Endothelial cell of umbilical vein (primary cell): ENCODE measurements at places on chromosomes 4 and X.

- no peak for DNase-seq
Measured at GRCh38 chrX:34218063-34218462, 85.9 kb upstream of the FAM47A start.

- DNase-seq: no peak
Measured at GRCh38 chrX:2521927-2522386, 21.2 kb upstream of the DHRSX start.

- no peak for DNase-seq
Measured at GRCh38 chrX:16986169-16986568, 39.7 kb downstream of the REPS2 start.

DNA sequence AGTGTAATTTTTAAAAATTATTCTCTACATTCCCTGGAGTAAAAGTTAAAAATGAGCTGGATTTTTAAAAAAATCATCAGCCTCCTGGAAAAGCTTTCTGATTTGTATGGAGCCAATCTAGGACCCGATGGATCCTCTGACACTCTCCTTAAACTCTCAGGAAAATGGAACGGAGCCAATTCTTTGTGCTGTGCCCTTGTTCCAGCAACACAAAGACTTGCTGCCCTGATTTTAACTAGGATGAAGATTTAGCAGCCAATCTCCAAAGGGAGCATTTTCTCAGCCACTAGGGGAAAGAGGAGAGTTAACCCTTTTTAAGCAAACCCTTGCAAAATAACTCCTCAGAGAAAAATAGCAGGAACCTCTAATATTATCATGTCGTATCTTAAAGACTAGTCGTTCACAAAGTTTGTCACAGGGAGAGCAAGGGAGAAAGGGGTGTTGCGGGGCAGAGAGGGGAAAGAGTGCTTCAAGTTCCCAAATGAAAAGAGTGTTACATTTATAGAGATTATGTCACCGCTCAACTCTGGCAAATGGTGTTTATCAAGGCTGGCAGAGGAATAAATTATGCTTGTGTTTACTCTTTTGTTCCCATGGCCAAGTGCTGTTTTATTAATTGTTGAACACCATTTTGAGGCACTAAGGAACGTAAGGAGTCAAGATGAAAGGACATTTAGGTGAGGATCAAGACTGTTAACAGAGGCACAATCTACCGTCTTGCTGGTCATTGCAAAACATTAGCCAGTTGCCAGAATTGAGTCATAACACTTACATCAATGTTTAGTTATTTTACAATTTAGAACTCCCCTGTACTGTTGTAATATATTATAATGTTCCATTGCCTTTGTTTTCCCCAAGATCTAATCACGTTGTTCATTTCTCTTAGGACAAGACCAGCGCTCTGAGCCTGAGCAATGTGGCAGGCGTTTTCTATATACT is 250.7 kb downstream of the THOC2 start:
- no peak for DNase-seq

- DNase-seq: peak; percentile 74
Measured at GRCh38 chr4:3302173-3302785, 9.5 kb downstream of the RGS12 start.

DNA sequence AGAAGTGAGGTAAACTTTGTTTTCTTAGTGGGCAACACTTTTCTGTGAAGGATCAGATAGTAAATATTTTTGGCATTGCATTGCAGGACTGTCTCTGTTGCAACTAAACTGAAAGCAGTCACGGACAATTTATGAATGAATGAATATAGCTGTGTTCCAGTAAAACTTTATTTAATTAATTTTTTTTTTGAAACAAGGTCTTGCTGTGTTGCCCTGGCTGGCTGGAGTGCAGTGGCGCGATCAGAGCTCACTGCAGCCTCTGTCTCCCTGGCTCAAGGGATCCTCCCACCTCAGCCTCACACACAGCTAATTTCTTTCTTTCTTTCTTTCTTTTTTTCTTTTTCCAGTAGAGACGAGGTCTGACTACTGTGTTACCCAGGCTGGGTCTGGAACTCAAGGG is 15.8 kb downstream of the RBM10 start:
- no peak for DNase-seq
